Stimulated activated CD8-positive, alpha-beta memory T cell treated with anti-CD3 and anti-CD28 coated beads, Interleukin-15, amount 100 ng/mL, for 1 hour (primary cell): ENCODE measurements at places on chromosomes 7 and 10.

DNA sequence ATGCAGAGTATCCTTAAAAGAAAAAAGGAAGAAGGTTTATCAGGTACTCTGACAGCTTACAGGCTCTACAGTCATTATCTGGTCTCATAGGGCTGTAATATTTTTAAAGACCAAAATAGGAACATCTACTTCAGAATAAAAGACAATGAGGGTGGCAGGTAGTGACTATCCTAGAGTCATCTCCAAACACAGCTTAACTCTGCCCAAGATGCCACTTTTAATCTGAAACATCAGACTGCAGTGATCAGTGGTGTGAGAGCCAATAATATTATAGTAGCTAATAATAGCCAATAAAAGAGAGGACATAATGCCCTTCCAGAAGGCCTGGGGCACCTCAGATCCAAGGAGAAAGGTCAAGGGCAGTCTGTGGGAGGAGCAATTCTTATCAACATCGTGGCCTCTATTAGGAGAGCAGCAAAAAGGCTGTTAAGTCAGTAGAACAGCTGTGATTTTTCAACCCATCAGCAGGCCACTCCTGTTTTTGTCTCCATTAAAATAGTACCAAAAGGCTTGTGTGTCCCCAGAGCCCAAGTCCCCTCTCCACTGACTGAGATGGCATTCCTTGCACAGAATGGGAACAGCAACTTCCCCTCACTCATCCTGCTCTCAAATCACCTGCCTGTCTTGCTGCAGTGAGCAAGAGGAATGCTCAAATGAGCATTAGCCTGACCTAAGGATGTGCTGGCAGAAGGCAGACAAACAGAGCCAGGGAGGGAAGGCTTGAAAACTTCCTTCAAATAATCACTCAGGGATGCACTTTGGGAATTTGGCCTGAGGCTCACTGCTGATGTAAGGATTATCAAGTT is 20.7 kb upstream of the SPOCK2 start:
- no peak for DNase-seq

DNA sequence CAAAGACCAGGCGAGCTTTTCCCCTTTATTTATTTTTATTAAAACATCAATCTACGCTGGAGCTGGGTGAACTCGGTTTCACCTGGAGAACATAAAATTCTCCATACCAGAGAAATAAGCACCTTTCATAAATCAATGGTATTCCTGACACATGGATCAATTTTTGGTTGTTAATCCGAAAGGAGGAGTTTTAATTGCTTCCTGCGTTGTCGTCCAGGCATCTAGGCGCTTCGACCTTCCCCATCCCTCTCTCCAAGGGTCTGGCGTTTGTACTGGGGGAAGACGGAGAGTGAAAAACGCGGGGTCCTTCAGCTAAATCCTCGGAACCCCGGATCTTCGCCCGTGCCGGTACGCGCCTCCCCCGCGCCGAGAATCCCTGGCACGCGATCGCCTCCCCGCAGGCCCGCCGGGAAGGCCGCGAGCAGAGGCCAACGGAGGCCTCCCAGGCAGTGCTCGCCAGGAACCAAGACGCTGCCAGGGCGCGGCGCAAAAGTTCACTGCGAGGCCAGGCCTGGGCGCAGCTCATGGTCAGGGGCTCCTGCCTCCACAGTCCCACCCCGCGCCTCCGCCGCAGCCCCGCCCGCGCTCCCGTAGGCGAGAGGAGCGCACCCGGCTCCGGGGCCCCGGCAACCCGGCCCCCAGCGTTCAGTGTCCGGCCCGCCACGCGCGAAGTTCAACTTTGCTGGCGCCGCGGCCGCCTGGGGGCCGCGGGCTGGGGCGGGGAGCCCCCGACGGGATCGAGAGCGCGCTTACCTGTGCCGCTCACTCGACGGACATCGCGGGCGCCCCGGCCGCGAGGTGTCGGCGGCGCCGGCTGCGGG is 8.3 kb upstream of the EBF3 start:
- no peak for DNase-seq

GRCh38 chr10:70856454-70856853 is 31.9 kb downstream of the PCBD1 start:
- no peak for DNase-seq

- no peak for DNase-seq
Measured at GRCh38 chr10:107275806-107276205, 111.3 kb upstream of the SORCS1 start.

- no peak for DNase-seq
Measured at GRCh38 chr7:27157702-27158431, 1.4 kb upstream of the HOXA7 start.

DNA sequence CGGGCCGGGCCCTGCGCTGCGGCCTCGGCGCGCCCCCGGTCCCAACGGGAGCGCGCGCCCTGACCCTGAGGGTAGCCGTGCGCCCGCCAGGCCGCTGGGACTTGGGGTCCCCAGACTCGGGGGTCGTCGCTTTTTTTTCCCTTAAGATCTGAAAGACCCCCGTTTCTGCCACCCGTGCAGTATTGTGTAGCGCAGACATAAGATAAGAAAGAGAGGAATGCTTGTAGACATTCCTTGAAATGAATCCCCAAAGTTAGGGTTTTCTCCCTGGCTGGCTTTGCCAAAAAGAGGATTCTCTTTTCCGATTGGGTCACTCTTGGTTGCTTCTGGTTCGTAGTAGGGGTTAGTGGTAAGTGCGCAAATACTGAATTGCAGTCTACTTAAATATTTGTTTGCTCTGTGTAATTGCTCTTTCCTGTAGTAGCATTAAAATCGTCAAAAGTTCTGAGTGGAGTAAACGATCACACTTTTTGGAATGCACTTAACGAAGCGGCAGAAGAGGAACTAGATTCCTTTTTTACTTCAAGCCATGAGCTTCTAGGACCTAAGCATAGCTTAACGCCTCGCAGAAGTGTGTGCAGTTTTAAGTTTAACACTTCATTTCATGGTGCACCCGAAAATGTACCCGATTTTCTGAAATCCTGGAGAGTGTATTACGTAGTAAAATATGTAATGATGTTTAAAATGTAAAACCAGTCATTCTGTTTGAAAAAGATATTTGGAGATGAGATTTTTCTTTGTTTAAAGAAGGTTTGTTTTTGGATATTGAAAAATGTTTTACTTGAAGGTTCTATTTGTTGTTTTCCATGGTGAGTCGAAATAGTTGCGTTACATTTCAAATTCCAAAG is 1.3 kb downstream of the CUL1 start:
- DNase-seq, result no peak

DNA sequence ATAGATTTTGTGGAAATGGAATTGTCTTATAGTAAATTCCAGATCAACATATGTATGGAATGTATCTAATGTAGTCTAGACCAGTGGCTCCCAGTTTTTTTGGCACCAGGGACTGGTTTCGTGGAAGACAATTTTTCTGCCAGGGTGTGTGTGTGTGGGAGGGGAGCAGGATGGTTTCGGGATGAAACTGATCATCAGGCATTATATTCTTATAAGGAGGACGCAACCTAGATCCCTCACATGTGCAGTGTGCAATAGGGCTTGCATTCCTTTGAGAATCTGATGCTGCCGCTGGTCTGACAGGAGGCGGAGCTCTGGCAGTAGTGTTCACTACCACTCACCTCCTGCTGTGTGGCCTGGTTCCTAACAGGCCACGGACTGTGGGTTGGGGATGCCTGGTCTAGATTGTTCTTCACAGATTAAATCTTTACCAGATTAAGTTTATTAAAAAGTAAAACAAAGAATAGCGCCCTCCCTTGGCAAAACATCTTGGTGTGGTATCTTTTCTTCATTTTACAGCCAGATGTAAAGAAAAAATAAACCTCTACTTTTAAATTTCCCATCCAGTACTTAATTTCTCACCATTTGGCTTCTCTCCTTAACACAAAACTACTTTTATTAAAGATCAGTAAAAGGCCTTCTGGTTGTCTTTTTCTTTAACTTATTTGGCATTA is 48.4 kb downstream of the SEPTIN7 start:
- DNase-seq, result no peak

GRCh38 chr10:29304264-29304994 is 15.6 kb downstream of the LYZL1 start:
- DNase-seq, result no peak

DNA sequence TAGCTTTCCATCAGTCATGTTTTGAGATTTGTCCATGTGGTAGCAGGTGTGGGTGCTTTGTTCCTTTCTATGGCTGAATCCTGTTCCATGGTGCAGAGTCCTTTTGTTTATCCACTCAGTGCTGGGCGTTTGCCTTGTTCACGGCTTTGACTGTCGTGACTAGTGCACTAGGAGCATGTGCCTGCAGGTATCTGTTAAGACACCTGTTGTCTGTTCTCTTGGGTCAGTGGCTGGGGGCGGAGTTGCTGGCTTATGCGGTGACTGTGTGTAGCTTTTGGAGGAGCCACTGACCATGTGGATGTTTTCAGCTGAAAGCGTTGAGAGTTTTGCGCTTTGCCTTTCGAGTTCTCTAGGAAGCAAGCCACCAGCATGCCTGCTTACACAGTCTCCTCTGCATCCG is 573.1 kb upstream of the FOXK1 start:
- DNase-seq, result no peak

DNA sequence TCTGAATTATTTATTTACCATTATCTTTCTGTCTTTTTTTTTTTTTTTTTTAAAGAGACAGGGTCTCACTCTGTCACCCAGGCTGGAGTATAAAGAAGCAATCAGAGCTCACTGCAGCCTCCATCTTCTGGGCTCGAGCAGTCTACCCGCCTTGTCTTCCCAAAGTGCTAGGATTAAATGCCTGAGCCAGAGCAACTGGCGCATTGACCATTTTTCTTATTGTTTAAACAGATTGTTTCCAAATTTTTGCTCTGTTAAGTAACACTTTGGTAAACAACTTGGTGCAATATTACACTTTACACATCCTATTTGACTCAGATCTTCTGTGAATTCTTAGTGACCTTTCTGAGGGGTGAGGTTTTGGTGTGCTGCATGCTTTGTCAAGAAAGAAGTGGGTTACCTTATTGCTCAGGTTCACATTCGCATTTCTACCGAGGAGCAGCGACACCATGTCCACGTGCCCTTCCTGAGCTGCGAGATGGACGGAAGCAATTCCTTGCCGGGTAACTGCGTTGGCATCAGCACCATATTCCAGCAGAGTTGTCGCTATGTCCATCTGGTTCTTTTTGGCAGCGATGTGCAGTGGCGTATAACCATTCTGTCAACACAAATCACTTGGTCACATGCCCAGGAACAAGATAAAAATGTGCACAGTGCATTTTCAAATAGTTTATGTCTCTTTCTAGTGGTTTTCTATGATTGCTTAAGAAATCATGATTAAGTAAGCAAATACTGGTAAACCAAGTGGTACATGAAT is 203.2 kb downstream of the ANK3 start:
- DNase-seq, result no peak

DNA sequence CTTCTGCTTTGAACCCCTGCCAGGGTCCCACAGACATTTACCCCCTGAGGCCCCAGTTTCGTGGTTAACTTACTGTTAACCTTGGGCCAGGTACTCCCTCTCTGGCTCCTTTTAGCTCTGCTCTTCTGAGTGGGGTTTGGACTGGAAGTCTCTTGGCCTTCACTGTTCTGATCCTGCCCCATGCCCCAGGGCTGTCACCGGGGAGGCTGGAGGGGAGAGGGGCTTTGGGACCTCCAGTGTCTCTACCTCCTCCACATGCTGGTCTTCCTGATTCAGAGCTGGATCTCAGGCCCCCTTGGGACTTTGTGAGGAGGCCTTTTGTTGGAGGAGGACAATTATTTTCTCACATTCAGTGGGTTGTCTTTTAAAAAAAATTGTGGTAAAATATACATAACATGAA is 12.7 kb upstream of the PALD1 start:
- DNase-seq, result no peak

GRCh38 chr7:136657482-136657921 is 210.9 kb upstream of the CHRM2 start:
- DNase-seq, result no peak

GRCh38 chr10:47257396-47258120 is 42.4 kb upstream of the GDF10 start:
- DNase-seq, result no peak

DNA sequence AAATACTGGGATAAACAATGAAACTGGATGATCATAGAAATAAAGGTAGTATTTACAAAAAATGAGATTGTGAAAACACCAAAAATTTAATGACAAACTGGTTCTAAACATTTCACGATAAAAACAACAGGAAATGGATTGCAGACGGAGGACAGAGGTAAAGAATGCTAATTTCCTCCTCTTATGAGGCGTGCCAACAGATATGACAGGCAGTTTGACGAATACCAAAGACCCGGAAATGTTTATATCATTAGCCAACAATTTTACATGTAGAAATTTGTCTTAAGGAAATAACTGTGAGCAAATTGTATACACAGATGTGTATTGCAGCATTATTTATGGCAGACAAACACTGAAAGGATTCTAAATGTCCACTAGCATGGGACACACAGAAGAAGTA is 162.0 kb upstream of the MGMT start:
- no peak for DNase-seq

DNA sequence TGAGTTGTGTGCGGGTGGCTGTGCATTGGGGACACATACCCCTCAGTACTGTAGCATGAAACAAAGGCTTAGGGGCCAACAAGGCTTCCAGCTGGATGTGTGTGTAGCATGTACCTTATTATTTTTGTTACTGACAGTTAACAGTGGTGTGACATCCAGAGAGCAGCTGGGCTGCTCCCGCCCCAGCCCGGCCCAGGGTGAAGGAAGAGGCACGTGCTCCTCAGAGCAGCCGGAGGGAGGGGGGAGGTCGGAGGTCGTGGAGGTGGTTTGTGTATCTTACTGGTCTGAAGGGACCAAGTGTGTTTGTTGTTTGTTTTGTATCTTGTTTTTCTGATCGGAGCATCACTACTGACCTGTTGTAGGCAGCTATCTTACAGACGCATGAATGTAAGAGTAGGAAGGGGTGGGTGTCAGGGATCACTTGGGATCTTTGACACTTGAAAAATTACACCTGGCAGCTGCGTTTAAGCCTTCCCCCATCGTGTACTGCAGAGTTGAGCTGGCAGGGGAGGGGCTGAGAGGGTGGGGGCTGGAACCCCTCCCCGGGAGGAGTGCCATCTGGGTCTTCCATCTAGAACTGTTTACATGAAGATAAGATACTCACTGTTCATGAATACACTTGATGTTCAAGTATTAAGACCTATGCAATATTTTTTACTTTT is 1.8 kb downstream of the DDIT4 start:
- no peak for DNase-seq

- no peak for DNase-seq
Measured at GRCh38 chr10:116364868-116365267, 40.6 kb downstream of the CCDC172 start.

- no peak for DNase-seq
Measured at GRCh38 chr7:105346138-105346537, 42.6 kb downstream of the SRPK2 start.

- DNase-seq, result no peak
Measured at GRCh38 chr10:44733501-44734488, 177.3 kb upstream of the TMEM72 start.

DNA sequence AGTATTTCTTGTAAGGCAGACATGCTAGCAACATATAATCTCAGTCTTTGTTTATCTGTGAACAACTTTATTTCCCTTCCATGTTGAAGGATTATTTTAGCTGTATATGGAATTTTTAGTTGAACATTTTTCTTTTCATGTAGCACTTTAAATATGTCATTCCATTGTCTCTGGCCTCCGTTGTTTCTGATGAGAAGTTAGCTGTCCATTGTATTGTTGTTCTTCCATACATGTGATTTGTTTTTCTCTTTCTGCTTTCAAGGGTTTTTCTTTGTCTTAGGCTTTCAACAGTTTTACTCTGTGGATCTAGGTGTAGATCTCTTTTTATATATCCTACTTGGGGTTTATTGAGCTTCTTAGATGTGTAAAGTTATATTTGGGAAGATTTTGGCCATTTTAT is 66.3 kb upstream of the COMTD1 start:
- DNase-seq, result no peak

- no peak for DNase-seq
Measured at GRCh38 chr10:71708897-71709882, 10.4 kb downstream of the C10orf105 start.
